WTC11 (cell line): ENCODE measurements at places on chromosomes 5 and 9. TPM values are rescaled to one million over a fixed set of nuclear protein-coding genes. Genes with fewer than 3 reads are reported as not detected.
A peak's percentile ranks its signal among the peaks of the same experiment; 100 is the strongest.

- peak; percentile 65 for DNase-seq
- peaks cover 94% of the 10 kb centered on the region for H3K27me3 ChIP-seq
- peaks cover 47% of the 10 kb centered on the region for H3K4me1 ChIP-seq
- no peaks in the 10 kb centered on the region for H3K36me3 ChIP-seq
- peak overlapping the region; percentile 79 for H3K4me3 ChIP-seq
- H3K27ac ChIP-seq = no peak overlapping the region
Measured at GRCh38 chr5:135034236-135034962, 371 bp upstream of the PITX1 start.

- H3K36me3 ChIP-seq = peaks cover 2% of the 10 kb centered on the region
- DNase-seq = no peak
- peaks cover 6% of the 10 kb centered on the region for H3K27me3 ChIP-seq
- no peak overlapping the region for H3K27ac ChIP-seq
Measured at GRCh38 chr5:135843571-135844337, 9.3 kb downstream of the SLC25A48 start.

DNA sequence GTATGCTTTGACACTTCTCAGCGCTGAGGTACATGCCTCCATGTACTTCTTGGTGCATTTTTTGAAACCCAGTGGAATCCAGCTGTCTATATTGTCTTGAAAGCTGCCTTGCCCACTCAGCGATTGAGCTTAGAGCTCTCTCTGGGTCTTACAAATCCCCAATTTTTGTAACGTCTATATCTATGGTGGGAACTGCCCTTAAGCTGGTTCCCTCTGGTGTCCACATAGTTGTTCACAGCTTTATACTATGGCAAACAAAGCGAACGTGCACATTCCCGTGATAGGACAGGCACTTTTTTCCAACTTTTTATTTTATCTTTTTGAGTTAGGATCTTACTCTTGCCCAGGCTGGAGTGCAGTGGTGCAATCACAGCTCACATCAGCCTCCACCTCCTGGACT is 20.9 kb downstream of the CDHR2 start:
- no peak overlapping the region for H3K27ac ChIP-seq
- peaks cover 7% of the 10 kb centered on the region for H3K27me3 ChIP-seq
- H3K4me3 ChIP-seq = no peak overlapping the region

DNA sequence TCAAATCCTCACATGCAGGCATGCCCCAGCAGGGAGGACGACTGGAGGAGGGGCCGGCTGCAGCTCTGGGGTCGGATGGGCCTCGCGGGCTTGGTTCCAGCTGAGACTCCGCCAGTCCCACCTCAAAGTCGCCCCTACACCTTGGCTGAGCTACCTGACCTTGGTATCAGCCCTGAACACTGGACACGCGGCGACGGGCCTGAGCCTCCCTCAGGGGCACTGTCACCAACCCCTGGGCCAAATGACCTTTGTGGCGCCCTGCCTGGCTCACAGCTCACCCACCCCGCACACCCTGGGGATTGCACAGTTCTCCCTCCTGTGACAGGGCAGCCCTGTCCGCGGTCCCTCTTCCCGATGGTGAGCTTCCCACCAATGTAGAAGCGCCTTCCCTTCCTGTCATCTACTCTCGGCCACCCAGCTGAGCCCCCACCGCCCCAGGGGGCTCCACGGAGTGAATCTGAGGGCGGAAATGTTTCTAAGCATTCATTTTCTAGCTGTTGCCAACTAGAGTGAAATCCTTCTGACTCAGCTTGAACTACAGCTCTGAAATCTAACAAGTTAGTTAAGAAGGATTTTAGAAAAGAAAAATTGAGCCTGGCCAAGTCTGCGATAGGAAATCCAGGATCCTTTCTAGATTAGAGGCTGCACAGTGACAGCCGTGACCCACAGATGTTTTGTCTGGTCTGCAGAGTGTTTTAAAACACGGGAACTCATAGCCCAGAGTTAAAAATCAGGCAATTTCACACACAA is 138.9 kb upstream of the PHYKPL start:
- no peak for DNase-seq
- peaks cover 15% of the 10 kb centered on the region for H3K4me1 ChIP-seq
- no peaks in the 10 kb centered on the region; the same call in 1 of the 2 replicates for H3K27me3 ChIP-seq
- H3K27ac ChIP-seq = peak overlapping the region; percentile 70

GRCh38 chr9:118268046-118268445 is 563.8 kb downstream of the TLR4 start:
- no peak for DNase-seq
- H3K27ac ChIP-seq = no peak overlapping the region
- H3K4me1 ChIP-seq = no peaks in the 10 kb centered on the region
- no peak overlapping the region for H3K4me3 ChIP-seq
- no peaks in the 10 kb centered on the region for H3K27me3 ChIP-seq
- H3K36me3 ChIP-seq = no peaks in the 10 kb centered on the region

The SPINK13 gene
- total RNA-seq = 0.17 TPM in 1 of 3 replicates, not detected in the others

The PCDHA12 gene
- total RNA-seq = 9.6 to 10.7 TPM (median 10.1 TPM) in 3 replicates

DNA sequence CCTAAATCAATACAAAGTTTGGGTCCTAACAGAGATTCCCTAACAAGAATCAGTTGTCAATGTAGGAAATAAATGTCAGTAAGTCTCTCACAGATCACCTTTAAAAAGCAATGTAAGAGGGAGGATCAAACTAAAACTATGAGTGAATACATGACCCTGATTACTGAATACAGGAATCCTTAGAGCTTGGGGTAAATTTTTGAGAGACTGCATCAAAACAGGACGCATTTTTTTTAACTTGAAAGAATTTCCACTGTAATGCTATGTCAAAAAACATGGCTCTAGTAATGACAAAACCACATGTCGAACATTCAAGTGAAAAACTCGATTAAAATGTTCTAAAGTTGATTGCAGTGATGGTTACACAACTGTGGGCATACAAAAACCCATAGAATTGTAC is 21.9 kb downstream of the ZDHHC21 start:
- no peaks in the 10 kb centered on the region for H3K4me1 ChIP-seq
- DNase-seq = no peak
- peaks cover 10% of the 10 kb centered on the region for H3K36me3 ChIP-seq
- H3K4me3 ChIP-seq = no peak overlapping the region

DNA sequence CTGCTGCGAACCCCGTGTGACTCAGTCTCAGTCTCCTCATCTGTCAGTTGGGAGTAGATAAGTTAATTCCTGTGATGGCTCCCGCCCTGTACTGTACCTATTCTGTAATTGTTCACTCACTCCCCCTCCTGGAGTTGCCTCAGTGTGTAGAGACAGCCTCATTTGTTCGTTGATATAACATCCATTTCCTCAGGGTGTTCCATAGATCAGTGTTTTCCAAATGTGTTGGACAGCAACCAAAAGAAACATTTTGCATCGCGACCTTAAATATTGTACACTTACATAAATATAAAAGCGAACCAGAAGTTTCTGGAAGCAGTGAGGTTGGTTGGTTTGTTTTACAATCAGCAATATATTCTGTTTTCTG is 698 bp downstream of the NFX1 start:
- DNase-seq = no peak
- H3K36me3 ChIP-seq = peaks cover 14% of the 10 kb centered on the region
- H3K27ac ChIP-seq = peak overlapping the region; percentile 99
- H3K27me3 ChIP-seq = no peaks in the 10 kb centered on the region
- H3K4me1 ChIP-seq = peaks cover 14% of the 10 kb centered on the region
- H3K4me3 ChIP-seq = peak overlapping the region; percentile 99

DNA sequence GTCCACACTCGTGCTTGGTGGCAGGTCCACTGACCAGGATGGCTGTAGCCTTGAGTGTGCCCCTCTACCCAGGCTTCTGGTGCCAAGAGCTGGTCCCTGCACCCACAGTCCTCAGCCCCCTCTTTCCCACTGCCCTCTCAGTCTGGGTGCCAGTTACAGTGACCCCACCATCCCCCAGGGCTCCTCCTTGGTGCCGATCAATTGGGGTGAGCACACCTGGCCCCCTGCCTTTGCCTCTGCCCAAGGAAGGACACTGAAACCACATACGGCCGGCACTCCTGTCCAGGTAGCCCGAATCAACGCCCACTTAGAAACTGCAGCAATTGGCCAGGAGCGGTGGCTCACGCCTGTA is 18.5 kb upstream of the QRFP start:
- H3K27ac ChIP-seq = no peak overlapping the region
- no peak for DNase-seq
- H3K4me1 ChIP-seq = peaks cover 9% of the 10 kb centered on the region
- H3K36me3 ChIP-seq = no peaks in the 10 kb centered on the region

DNA sequence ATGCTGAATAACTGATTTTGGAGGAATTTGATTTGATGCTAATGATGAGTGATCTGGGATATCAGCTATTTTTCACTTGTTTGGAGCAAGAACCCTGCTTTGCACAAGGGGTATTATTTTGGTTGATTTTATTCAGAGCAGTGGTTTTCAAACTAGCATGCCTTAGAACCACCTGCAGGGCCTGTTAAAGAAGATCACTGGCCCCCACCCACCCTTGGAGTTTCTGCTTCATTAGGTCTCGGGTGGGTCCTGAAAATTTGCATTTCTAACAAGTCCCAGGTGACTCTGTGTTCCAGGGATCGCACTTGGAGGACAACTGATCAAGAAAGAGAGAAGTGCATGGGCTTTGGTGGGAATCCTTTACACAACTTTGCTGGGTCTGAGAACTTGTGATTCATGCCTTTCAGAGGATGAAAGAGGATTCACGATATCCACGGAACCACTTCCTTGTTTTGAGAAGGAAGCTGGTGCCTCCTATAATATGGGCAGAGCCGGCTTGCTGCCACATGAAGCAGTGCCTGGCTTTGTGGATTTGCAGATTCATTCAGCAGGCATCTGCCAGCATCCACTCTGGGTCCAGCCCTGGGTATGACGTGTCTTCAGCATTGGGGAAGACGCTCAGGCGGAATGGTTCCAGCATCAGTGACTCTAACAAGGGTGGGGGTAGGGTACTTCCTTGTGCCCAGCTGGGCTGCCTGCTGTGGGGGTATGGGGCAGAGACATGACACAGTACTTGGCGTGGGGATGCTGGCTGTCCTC is 106.6 kb upstream of the PITX1 start:
- 0 out of 2 replicates have a peak, but pooled peaks cover 2% of the 10 kb centered on the region for H3K4me1 ChIP-seq
- H3K27me3 ChIP-seq = no peaks in the 10 kb centered on the region
- DNase-seq = no peak
- H3K36me3 ChIP-seq = no peaks in the 10 kb centered on the region
- no peak overlapping the region for H3K27ac ChIP-seq
- no peak overlapping the region for H3K4me3 ChIP-seq

The URM1 gene
- 52.0 to 67.9 TPM (median 54.3 TPM) in 3 replicates for total RNA-seq

GRCh38 chr5:142568283-142568995 is 117.5 kb downstream of the FGF1 start:
- H3K36me3 ChIP-seq = no peaks in the 10 kb centered on the region
- H3K27ac ChIP-seq = 0 out of 2 replicates have a peak overlapping the region, but pooled peaks have one; percentile 40
- H3K4me3 ChIP-seq = no peak overlapping the region
- DNase-seq = no peak
- no peaks in the 10 kb centered on the region for H3K27me3 ChIP-seq
- H3K4me1 ChIP-seq = peaks cover 8% of the 10 kb centered on the region

GRCh38 chr5:157303667-157304327 is 37.9 kb downstream of the CYFIP2 start:
- no peaks in the 10 kb centered on the region for H3K27me3 ChIP-seq
- H3K36me3 ChIP-seq = peaks cover 16% of the 10 kb centered on the region
- no peaks in the 10 kb centered on the region for H3K4me1 ChIP-seq
- no peak overlapping the region for H3K4me3 ChIP-seq

- no peak overlapping the region for H3K27ac ChIP-seq
- no peaks in the 10 kb centered on the region for H3K27me3 ChIP-seq
- peaks cover 35% of the 10 kb centered on the region for H3K4me1 ChIP-seq
- DNase-seq = no peak
- H3K4me3 ChIP-seq = no peak overlapping the region
- no peaks in the 10 kb centered on the region for H3K36me3 ChIP-seq
Measured at GRCh38 chr5:154236011-154236410, 45.5 kb downstream of the GALNT10 start.

GRCh38 chr9:77839459-77840140 is 191.5 kb upstream of the GNA14 start:
- no peak overlapping the region for H3K4me3 ChIP-seq
- no peaks in the 10 kb centered on the region for H3K36me3 ChIP-seq
- no peak for DNase-seq
- H3K27ac ChIP-seq = no peak overlapping the region

The TMEM215 gene
- total RNA-seq = 0.21 to 0.34 TPM (median 0.31 TPM) in 3 replicates

The CDKN2A gene
- total RNA-seq = 0.50 to 0.57 TPM (median 0.57 TPM) in 3 replicates

The AGXT2 gene
- not detected in 3 replicates for total RNA-seq

The SREK1 gene
- 34.2 to 38.4 TPM (median 34.6 TPM) in 3 replicates for total RNA-seq

- H3K27me3 ChIP-seq = no peaks in the 10 kb centered on the region
- no peaks in the 10 kb centered on the region for H3K36me3 ChIP-seq
- no peak overlapping the region for H3K27ac ChIP-seq
- H3K4me3 ChIP-seq = no peak overlapping the region
- H3K4me1 ChIP-seq = peaks cover 9% of the 10 kb centered on the region
- DNase-seq = no peak
Measured at GRCh38 chr5:96338091-96338490, 95.0 kb downstream of the PCSK1 start.

- H3K36me3 ChIP-seq = no peaks in the 10 kb centered on the region
- H3K27ac ChIP-seq = no peak overlapping the region
- H3K4me3 ChIP-seq = no peak overlapping the region
- peaks cover 68% of the 10 kb centered on the region for H3K4me1 ChIP-seq
- DNase-seq = no peak
Measured at GRCh38 chr9:131657456-131657855, 82.4 kb downstream of the RAPGEF1 start.

DNA sequence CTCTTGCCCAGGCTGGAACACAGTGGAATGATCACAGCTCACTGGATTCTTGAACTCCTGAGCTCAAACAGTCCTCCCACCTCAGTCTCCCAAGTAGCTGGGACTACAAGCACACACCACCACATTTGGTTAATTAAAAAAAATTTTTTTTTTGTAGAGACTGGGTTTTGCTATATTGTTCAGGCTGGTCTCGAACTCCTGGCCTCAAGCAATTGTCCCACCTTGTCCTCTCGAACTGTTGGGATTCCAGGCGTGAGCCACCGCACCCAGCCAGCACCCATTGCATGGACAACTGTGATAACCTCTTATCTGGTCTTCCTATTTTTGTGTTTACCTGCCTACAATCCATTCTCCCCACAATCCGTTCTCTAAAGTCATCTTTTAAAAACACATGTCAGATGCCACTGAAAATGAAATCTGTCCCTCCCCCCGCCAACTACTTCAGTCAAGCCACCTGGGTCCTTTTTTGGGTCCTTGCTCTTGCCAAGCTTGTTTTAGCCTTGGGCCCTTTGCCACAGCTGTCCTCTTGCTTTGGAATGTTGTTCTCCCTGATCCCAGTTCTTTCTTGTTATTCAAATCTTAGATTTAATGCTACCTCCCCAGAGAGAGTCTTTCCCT is 250.5 kb downstream of the PIK3R1 start:
- no peak overlapping the region for H3K4me3 ChIP-seq
- no peaks in the 10 kb centered on the region for H3K4me1 ChIP-seq
- no peak for DNase-seq
- H3K27me3 ChIP-seq = no peaks in the 10 kb centered on the region
